ENCODE measurements at places on chromosomes 3 and 15. TPM values are rescaled to one million over a fixed set of nuclear protein-coding genes. Genes with fewer than 3 reads are reported as not detected.

DNA sequence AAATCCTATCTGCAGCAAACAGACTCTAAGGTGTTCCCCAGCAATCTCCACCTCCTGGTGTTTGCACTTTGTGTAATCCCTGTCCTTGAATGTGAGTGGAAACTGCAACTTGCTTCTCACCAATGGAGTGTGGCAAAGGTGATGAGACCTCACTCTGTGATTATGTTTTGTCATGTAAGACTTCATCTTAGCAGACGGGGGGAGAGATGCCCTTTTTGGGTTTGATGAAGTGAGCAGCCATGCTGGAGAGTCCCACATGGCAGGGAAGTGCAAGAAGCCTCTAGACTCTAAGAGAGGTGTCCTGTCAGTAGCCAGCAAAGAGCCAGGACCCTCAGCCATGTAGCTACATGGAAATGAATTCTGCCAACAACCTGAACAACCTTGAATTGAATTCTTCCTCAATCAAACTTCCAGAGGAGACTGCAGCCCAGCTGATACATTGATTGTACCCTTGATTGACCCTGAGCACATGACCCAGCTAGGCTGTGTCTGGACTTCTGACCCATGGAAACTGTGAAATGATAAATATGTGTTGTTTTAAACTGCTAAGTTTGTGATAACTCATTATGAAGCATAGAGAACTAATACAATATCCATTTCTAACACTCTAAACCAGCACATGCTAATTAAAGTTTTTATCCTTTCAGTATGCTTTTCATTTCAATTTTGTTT lies 71.4 kb upstream of the RASGRF1 start:
- no peak overlapping the region for H3K4me3 ChIP-seq
- no peak overlapping the region for H3K27ac ChIP-seq
- H3K27me3 ChIP-seq = peaks cover 1% of the 10 kb centered on the region
- no peaks in the 10 kb centered on the region for H3K36me3 ChIP-seq

GRCh38 chr15:74432968-74433591 lies 678 bp downstream of the SEMA7A start:
- DNase-seq = no peak
- H3K27ac ChIP-seq = no peak overlapping the region
- no peaks in the 10 kb centered on the region for H3K36me3 ChIP-seq
- H3K4me1 ChIP-seq = peaks cover 12% of the 10 kb centered on the region
- no peaks in the 10 kb centered on the region for H3K27me3 ChIP-seq

DNA sequence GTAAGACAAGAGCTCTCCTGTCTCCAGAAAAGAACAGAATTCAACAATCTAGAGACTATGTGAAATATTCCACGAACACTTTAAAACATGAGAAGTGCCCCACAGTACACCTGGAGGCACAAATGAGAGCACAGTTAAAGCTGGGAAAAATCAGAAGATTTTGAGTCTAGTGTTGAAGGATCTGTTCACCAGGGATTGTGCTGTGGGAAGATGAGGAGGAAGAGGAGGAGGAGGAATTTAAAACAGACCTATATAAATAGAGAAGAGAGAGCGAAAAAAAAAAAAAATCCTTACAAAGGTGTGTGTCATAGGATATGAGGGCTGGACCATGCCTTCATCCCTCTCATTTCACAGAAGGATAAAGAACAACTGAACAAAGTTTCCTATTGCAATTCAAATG lies 361.0 kb upstream of the SEMA6D start:
- no peaks in the 10 kb centered on the region for H3K4me1 ChIP-seq
- H3K4me3 ChIP-seq = no peak overlapping the region
- no peak overlapping the region for H3K27ac ChIP-seq
- DNase-seq = no peak
- H3K27me3 ChIP-seq = no peaks in the 10 kb centered on the region
- H3K36me3 ChIP-seq = no peaks in the 10 kb centered on the region

DNA sequence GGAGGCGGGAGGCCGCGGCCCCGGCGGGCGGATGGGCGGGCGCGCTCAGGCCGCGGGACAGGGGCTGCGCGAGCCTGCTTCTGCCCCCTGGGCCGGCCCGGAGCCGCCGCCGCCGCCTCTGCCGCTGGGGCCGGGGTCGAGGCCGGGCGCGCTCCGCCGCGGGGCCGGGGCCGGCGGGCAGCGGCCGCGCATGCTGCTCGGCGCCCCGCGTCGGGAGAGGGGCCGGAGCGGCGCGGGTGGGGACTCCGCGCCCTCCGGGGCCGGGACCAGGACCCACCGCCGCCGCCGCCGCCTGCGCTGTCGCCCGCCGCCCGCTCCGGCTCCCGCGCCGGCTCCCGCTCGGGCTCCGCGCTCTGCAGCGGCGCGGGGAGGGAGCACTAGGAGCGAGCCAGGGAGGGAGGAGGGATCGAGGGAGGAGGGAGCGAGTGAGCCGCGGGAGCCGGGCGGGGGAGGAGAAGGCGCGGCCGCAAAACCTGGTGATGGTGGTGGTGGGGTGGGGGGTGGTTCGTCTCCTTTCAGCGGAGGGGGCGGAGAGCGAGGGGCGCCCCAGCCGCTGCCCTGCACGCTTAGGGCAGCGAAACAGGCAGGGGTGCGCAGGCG lies at the start of gene LINGO1:
Gene LINGO1 (minus strand): TSS at position 379 of the 600 bp plus-strand sequence. CDS start 597 bp downstream, outside the sequence.
- no peak within 1 kb of the TSS for H3K27ac ChIP-seq
- peak within 1 kb of the TSS; percentile 36 for H3K4me3 ChIP-seq
- H3K4me1 ChIP-seq = peaks cover 6% of the 10 kb centered on the region
- H3K36me3 ChIP-seq = no peaks in the 10 kb centered on the region

DNA sequence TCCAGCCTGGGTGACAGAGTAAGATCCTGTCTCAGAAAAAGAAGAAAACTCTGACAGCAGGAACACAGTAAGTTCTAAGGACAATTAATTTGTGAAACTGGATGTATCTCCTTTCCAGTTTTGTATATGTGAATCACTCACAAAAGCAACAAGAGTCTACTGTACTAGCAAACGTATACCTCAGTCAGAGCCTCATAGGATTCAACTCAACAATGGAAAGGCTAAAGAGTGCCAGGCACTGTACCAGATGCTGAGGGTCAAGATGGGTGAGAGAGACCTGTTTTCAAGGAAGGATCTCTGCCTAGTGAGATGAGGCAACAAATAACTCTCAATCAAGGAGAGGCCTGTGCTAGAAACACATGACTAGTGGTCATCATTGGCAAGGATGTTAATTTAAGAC lies 14.9 kb downstream of the TBL1XR1 start:
- no peaks in the 10 kb centered on the region for H3K36me3 ChIP-seq
- H3K4me1 ChIP-seq = peaks cover 14% of the 10 kb centered on the region
- H3K27me3 ChIP-seq = no peaks in the 10 kb centered on the region
- no peak for DNase-seq
- H3K27ac ChIP-seq = no peak overlapping the region
- H3K4me3 ChIP-seq = no peak overlapping the region

DNA sequence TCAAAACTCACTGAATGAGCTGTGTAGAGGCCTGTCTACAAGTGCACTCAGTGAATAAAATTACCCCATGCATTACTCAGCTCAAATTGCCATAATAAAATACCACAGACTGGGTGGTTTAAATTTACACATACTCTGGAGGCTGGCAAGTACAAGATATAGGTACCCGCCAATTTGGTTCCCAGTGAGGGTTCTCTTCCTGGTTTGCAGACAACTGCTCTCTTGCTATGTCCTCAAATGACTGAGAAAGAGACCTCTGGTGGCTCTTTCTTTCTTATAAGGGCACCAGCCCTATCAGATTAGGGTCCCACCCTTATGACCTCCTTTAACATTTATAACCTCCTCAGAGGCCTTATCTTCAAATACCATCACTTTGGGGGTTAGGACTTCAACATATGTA lies 237.0 kb downstream of the CPNE4 start:
- H3K4me3 ChIP-seq = no peak overlapping the region
- H3K27ac ChIP-seq = no peak overlapping the region
- H3K36me3 ChIP-seq = no peaks in the 10 kb centered on the region
- H3K27me3 ChIP-seq = no peaks in the 10 kb centered on the region
- H3K4me1 ChIP-seq = no peaks in the 10 kb centered on the region

- H3K4me3 ChIP-seq = no peak overlapping the region
- H3K4me1 ChIP-seq = peaks cover 3% of the 10 kb centered on the region
- H3K27ac ChIP-seq = no peak overlapping the region
- no peaks in the 10 kb centered on the region for H3K36me3 ChIP-seq
- no peaks in the 10 kb centered on the region for H3K27me3 ChIP-seq
These were observed 45.4 kb downstream of the TMEM45A start for GRCh38 chr3:100537646-100538338.

- no peak overlapping the region for H3K4me3 ChIP-seq
- peaks cover 15% of the 10 kb centered on the region for H3K4me1 ChIP-seq
- H3K27me3 ChIP-seq = no peaks in the 10 kb centered on the region
- DNase-seq = no peak
- no peak overlapping the region for H3K27ac ChIP-seq
- H3K36me3 ChIP-seq = no peaks in the 10 kb centered on the region
These were observed 66.5 kb downstream of the NME9 start for GRCh38 chr3:138263104-138263503.

DNA sequence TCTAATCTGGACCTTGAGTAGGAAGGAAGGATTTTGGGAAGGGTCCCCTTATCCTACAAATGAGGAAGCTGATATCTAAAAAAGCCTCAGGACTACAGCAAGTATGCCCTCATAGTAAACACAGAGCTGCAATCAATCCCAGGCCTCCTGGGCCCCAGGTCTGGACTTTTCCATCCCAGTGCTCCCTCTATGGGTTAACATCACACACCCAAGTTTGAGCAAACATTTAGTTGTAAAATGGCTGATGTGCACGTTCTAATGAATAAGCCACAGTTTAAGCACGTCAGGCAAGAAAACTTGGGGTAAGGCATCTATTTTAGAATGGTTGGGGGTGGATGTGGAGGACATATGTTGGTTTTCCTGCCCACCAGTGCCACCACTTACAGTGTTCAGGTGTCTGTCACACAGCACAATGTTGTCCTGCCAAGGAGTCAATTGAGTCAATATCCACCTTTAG lies 44.3 kb upstream of the UBE2E1 start:
- H3K4me3 ChIP-seq = no peak overlapping the region
- DNase-seq = peak; percentile 56
- no peaks in the 10 kb centered on the region for H3K36me3 ChIP-seq
- H3K27me3 ChIP-seq = no peaks in the 10 kb centered on the region
- H3K27ac ChIP-seq = no peak overlapping the region

CEMIP gene
- 0.07 TPM for total RNA-seq

DNA sequence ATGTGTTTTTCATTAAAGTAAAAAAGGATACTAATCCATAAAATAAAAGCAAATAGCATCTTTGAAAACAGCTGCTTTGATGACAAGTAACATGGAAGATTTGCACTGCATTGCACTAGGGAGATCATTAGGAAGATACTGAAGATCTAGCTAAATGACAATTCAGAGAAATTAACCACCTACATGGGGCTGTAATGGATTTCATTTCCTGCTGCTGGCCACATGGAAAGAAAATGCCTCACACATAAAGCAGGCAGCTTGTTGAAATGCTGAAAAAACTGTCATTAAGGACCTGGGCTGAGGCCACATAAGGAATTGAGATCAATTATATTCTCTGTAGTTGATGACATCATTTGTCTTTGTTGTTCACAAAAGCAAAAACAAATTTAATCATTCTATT lies 94.1 kb downstream of the PYDC2 start:
- H3K27ac ChIP-seq = no peak overlapping the region
- H3K27me3 ChIP-seq = no peaks in the 10 kb centered on the region
- H3K4me1 ChIP-seq = no peaks in the 10 kb centered on the region

SYNM gene
- 6.0 TPM for total RNA-seq

- H3K27me3 ChIP-seq = no peaks in the 10 kb centered on the region
- no peak for DNase-seq
- H3K27ac ChIP-seq = no peak overlapping the region
These were observed 63.3 kb downstream of the BOC start for GRCh38 chr3:113274425-113275257.

GRCh38 chr3:73611176-73611575 lies 13.6 kb downstream of the PDZRN3 start:
- no peak for DNase-seq
- H3K4me3 ChIP-seq = no peak overlapping the region
- H3K27me3 ChIP-seq = no peaks in the 10 kb centered on the region
- no peak overlapping the region for H3K27ac ChIP-seq

GRCh38 chr3:129065016-129065719 lies 4.6 kb downstream of the GP9 start:
- DNase-seq = no peak
- H3K27ac ChIP-seq = no peak overlapping the region
- H3K4me1 ChIP-seq = no peaks in the 10 kb centered on the region
- H3K4me3 ChIP-seq = no peak overlapping the region
- no peaks in the 10 kb centered on the region for H3K36me3 ChIP-seq

- DNase-seq = no peak
- no peaks in the 10 kb centered on the region for H3K36me3 ChIP-seq
- peaks cover 15% of the 10 kb centered on the region for H3K4me1 ChIP-seq
- no peak overlapping the region for H3K27ac ChIP-seq
These were observed 4.1 kb upstream of the TBC1D23 start for GRCh38 chr3:100256731-100257151.

- DNase-seq = no peak
- H3K36me3 ChIP-seq = no peaks in the 10 kb centered on the region
- H3K27me3 ChIP-seq = no peaks in the 10 kb centered on the region
These were observed 40.5 kb downstream of the TRAT1 start for GRCh38 chr3:108862865-108863798.

DNA sequence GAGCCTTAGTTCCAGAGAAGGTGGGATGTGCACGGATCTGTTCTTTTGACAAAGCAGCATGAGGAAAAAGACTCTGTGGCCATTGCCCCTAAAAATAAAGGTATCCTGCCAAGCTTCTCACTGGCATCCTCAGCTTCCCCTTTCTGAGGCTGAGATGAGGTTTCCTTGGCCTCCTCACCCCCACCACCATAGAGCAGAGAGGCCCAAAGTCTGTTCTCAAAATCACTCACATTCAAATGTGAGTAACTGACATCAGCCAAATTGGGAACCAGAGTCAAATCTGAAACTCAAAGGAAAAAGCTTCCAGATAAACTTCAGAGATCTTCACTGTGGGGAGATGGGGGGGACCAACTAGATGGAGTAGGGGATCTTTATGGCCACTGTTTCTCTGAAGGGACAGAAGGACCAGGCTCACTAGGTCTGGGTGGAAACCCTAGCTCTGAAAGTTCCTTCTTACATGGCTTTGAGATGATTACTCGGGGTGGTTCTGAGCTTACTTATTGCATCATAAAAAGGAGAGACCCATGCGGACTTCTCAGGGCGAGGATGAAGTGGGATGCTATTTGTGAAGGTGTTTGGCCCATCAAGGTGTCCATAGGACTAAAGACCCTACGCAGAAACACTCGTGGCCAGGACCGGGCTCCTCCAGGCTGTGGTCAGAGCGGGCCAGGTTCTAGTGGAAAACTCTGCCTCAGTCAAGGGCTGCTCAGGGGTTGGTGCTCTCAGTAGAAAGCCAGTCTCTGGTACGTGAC lies 61.5 kb upstream of the MEF2A start:
- H3K36me3 ChIP-seq = no peaks in the 10 kb centered on the region
- no peak for DNase-seq
- H3K27ac ChIP-seq = no peak overlapping the region
- H3K4me3 ChIP-seq = no peak overlapping the region

DNA sequence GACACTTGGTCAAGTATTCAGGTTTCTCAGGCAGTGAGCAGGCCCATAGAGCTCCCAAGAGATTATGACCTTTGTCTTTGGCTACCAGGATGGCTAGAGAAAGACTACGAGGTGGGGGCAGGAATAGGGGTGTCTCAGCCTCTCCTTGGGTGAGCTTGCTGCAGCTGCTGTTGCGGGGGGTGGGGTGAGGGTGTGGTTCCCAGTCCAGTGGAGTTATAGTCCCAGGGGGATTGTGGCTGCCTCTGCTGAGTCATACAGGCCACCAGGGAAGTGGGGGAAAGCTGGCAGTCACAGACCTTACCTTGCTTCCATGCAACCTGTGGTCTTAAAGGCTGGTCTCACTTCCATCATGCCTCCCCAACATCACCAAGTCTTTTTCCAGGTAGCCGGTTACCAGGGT lies 31.7 kb downstream of the ATP2C1 start:
- no peak overlapping the region for H3K4me3 ChIP-seq
- no peak for DNase-seq
- no peaks in the 10 kb centered on the region for H3K4me1 ChIP-seq

STAC gene
- not detected for total RNA-seq

Measured in Caco-2 (cell line).